ENCODE measurements at places on chromosomes 1 and 21. TPM values are rescaled to one million over a fixed set of nuclear protein-coding genes. Genes with fewer than 3 reads are reported as not detected.

DNA sequence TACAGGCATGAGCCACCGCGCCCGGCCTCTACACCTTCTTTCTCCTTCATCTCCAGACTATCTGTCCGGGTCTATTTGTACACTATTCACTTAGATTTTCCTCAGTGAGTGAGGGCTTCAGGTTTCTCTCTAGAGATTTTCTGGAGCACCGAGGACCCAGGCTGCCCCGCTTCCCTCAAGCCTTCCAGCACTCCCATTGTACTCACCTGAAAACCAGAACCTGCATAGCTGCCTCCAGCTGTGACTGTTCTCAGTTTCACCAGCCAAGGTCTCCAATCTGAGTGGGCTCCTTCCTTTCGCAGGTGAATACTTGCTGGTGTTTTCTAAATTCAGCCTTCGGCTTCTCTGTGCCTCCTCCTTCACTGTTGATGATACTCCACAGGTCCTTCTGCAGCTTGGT, 12.9 kb upstream of the DMAP1 start:
- ATAC-seq, result no peak

- peak; percentile 32 for ATAC-seq
Measured at GRCh38 chr1:192530254-192530653, 45.3 kb upstream of the RGS1 start.

GRCh38 chr1:94039514-94039870, 81.5 kb downstream of the ABCA4 start:
- peak; percentile 26 for ATAC-seq

- ATAC-seq, result peak; percentile 55
Measured at GRCh38 chr1:180178511-180179161, 24.0 kb downstream of the QSOX1 start.

The KCNA2 gene
- 4.3 TPM for total RNA-seq

The ZYG11A gene
- not detected for total RNA-seq

The CATSPERE gene
- total RNA-seq, result 2.2 TPM

DNA sequence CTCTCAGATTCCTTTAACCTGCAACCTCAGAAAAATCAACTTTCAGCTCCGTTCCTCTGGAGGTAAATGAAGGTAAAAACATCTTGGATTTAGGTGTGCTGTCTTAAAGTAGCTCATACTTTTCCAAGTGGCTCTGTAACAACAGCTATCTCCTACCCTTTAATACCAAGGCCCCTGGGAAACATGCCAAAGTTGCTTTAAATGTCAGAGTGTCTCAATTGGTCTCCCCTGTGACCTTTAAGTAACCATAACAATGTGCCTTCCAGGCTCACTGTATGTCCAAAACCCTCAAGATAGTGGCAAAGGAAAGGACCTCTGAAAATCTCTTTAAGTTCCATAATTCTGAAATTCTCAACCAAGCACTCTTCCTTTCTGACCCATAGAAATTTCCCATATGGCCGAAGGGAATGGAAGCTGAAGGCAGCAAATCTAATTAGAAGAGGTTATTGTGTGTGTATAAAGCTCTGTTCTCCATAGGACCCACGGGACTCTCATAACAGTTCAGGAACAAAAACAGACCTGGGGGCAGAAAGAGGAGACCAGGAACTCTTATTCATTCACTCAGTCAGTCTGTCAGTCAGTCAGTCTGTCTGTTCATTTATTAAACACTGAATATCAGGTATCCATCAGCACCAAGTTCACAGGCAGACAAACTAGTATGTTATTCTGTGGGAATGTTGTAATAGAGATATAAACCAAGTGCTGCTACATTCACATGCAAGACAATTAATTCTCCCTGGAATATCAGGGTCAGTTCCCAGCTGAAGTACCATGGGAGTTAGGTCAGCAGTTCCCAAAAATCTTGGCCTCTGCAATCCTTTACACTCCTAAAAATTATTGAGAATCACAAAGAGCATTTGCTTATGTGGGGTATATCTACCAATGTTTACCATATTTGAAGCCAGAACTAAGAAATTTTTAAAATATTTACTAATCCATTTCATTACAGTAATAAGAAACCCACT, 19.1 kb downstream of the ASTN1 start:
- ATAC-seq, result no peak

GRCh38 chr1:175045519-175045918, 22.1 kb upstream of the TNN start:
- no peak for ATAC-seq

- ATAC-seq, result no peak
Measured at GRCh38 chr1:21586222-21586621, 77.0 kb downstream of the ALPL start.

- no peak for ATAC-seq
Measured at GRCh38 chr1:110308247-110308646, 30.9 kb upstream of the RBM15 start.

DNA sequence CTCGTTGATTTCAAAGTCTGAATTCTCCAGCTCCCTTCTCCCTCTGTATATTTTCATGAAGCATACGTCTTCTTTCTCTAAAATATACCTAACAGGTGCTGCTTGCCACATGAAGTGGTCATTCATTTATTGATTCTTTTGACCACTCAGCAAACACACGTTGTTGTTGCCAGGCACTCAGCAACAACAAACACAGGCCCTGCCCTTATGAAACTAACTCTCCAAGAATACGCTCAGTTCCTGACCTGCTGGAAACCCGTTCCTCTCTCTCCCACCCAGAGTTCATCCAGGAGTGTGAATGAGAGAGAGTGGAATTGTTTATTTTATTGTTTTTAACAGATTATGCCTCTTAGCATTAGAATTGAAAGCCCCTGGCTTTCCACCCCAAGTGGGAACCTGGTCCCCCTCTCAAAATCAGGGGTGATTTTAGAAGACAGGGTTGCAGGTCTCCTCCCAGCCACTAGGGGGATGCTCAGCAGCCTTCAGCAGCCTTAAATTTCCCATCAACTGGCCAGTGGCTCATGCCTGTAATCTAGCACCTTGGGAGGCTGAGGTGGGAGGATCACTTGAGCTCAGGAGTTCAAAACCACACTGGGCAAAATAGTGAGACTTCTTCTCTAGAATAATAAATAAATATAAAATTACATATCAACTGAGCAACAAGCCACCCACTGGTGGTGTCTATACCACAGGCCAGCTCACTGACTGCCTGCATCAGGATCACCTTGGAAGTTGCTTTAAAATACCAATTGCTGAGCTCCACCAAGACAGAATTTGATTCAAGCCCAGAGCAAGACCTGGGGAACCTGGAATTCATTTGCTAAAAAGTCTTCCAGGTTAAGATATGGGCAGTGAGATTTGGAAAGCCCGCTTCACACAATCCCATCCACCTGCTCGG, 181.0 kb upstream of the KLHDC7A start:
- ATAC-seq, result no peak

The ACOT11 gene
- 10.2 TPM for total RNA-seq

- no peak for ATAC-seq
Measured at GRCh38 chr1:88877382-88877825, 14.0 kb downstream of the GTF2B start.

GRCh38 chr1:172818841-172819527, 160.1 kb downstream of the FASLG start:
- ATAC-seq, result no peak

- ATAC-seq, result no peak
Measured at GRCh38 chr1:5711079-5711478, 281.1 kb downstream of the NPHP4 start.

The GUCA2A gene
- not detected for total RNA-seq

- ATAC-seq, result no peak
Measured at GRCh38 chr1:97186381-97186780, 464.8 kb downstream of the PTBP2 start.

The ADAMTS5 gene
- 55.8 TPM for total RNA-seq

- no peak for ATAC-seq
Measured at GRCh38 chr1:117654493-117655219, 48.8 kb downstream of the TENT5C start.

DNA sequence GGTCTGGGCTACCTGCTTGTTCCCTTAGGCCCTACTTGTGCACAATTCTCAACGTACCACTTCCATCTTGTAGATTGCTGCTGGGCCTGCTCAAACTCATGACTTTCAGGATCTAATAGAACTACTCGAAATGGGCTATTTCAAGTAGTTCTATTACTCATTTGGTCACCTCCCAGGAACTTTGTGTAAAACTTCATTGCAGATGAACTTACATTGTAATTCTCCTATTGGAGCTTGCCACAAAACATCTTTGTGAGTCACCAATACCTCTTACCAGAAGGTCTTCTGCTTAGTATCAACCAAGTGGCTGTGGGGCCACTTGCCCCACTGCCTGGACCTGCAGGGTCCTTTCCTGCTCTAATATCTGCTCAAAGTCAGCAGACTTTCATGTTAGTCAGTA, 10.7 kb upstream of the MYOCOS start:
- no peak for ATAC-seq

DNA sequence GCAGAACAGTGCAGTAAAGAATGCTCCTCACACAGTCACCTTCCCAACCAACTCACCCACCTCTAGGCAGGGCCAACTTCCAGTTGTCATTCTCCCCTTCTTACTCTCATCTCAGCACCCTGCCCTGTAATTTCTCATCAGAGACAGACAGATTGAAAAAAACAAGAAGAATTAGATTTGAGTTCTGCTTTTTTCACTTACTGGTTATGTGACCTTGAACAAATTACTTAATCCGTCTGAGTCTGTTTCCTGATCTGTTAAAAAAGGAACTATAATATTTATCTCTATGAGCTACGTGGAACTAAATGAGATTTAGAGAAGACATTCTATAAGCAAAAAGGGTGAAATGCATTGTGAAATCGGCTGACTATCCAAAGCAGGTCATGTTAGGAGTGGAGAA, 330.3 kb downstream of the ZNF326 start:
- ATAC-seq, result no peak

The ZNF648 gene
- total RNA-seq, result not detected

- no peak for ATAC-seq
Measured at GRCh38 chr1:76110666-76111065, 36.1 kb downstream of the ST6GALNAC3 start.

DNA sequence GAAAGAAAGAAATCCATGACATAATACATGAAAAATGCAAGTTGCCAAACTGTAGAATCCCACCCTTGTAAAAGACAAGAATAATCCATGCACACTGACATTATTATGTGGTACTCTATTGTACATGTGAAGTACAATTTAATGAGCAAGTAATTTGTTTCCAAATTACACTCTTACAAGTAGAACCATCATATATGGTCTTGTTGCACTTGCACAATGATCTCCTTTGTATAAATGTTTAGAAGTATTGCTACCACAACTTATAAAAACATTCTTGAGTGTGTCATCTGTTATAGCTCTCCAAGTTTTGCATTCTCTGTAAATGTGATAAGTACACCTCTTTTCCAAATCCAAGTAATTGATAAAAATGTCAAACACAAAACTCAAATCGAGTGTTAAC, 29.1 kb upstream of the ZNF281 start:
- no peak for ATAC-seq

- ATAC-seq, result no peak
Measured at GRCh38 chr21:16154951-16155635, 425.3 kb downstream of the USP25 start.

GRCh38 chr1:178702146-178702545, 22.9 kb upstream of the RALGPS2 start:
- ATAC-seq, result peak; percentile 22

- peak; percentile 91 for ATAC-seq
Measured at GRCh38 chr1:179142889-179143299, 61.0 kb downstream of the TOR3A start.

DNA sequence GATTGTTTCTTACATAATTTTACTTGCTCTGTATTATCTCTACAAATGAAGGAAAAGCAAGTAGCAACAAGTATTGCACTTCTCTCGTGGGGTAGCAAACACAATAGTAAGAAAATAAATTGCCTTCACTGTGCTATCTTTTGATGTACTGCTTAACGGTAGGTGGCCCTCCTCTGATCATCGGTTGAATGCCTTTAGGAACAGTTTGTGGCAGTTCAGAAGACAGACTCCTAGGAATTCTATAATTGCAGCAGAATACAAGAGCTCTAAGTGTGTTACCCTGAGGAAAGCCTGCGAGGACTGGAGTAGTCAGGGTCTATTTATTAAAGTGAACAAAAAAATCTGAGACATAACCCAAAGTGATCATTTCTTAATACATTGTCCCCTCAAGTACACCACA, 1135.9 kb downstream of the KCNT2 start:
- ATAC-seq, result no peak

The CLEC20A gene
- total RNA-seq, result not detected

The LMNA gene
- total RNA-seq, result 327 TPM

GRCh38 chr1:175536921-175537320, 206.5 kb downstream of the TNR start:
- ATAC-seq, result no peak

DNA sequence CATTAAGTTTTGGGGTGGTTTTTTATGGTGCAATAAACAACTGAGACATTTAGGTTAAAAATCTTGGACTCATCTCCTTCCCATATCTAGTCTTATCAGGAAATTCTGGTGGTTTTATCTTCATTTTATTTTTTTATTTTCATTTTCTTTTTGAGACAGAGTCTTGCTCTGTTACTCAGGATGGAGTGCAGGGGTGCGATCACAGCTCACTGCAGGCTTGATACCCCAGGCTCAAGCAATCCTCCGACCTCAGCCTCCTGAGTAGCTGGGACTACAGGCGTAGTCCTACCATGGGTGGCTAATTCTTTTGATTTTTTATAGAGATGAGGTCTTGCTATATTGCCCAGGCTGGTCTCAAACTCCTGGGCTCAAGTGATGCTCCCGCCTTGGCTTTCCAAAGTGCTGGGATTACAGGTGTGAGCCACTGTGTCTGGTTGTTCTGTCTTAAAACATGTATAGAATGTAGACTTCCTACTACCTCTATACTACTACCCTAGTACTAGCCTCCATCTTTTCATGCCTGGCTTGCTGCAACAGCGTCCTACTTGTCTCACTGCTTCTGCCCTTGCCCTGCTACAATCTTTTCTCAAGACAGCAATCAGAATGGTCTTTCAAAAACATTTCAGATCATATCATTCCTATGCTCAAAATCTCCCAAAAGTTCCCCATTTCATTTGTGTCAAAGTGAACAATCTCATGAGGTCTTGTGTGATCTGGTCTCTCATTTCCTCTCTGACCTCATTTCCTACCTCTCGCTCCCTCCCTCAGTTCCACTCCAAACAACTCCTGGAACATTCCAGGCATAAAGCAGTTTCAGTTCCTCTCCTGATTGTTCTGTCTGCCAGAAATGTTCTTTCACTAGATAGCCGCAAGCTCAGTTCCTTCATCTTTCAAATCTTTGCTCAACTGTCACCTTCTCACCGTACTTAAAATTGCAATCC, 5.9 kb upstream of the FCGR2A start:
- ATAC-seq, result peak; percentile 31

DNA sequence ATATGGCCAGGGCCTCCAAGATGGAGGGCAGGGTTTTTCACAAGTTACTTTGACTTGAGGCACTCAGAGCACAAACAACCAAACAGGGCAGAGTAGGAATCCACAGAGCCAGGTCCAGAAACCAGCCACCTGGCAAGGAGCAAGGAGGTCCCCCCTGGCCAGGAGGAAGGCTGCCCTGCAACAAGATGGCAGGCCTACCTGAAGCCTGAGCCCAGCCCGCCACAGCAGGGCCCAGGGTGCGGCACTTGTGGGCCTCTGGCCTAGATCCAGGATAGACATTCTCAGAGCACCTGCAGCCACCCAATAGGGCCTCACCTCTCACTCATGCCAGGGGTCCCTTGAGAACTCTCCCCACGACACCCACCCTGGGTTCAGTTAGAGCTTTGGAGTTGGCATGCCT, 11.5 kb downstream of the SH3BGRL3 start:
- no peak for ATAC-seq
